Activated T-helper 17 cell treated with anti-CD3 and anti-CD28 coated beads, Interleukin-2, amount 50 U/mL, for 72 hours (primary cell): ENCODE measurements at places on chromosomes 2 and 18. TPM values are rescaled to one million over a fixed set of nuclear protein-coding genes. Genes with fewer than 3 reads are reported as not detected.

Gene G6PC2
- not detected for total RNA-seq

Gene LYPD6
- total RNA-seq: not detected

Gene PIEZO2
- total RNA-seq: not detected

Gene SPR
- total RNA-seq: 12.9 TPM

Gene FSHR
- not detected for total RNA-seq

Gene ERBB4
- total RNA-seq: not detected

Gene ZNF804A
- not detected for total RNA-seq

Gene HOXD3
- not detected for total RNA-seq

Gene TFPI
- 0.30 TPM for total RNA-seq

Gene BUB1
- total RNA-seq: 94.7 TPM

Gene EXOC6B
- total RNA-seq: 12.8 TPM

Gene OR6B2
- not detected for total RNA-seq

Gene ZSWIM2
- not detected for total RNA-seq

Gene SRD5A2
- total RNA-seq: not detected

Gene REG1B
- total RNA-seq: not detected

Gene SPIRE1
- total RNA-seq: 12.4 TPM

Gene CXCR4
- total RNA-seq: 360 TPM

Gene DTNA
- total RNA-seq: 0.15 TPM

Gene DIPK1C
- not detected for total RNA-seq

Gene MRO
- total RNA-seq: not detected

Gene PAIP2B
- 1.3 TPM for total RNA-seq

Gene NTSR2
- not detected for total RNA-seq

Gene STRN
- 25.5 TPM for total RNA-seq
